ENCODE measurements at places on chromosomes 2 and 18.

GRCh38 chr2:189143925-189144324 is 35.6 kb downstream of the COL5A2 start:
- no peak for DNase-seq

DNA sequence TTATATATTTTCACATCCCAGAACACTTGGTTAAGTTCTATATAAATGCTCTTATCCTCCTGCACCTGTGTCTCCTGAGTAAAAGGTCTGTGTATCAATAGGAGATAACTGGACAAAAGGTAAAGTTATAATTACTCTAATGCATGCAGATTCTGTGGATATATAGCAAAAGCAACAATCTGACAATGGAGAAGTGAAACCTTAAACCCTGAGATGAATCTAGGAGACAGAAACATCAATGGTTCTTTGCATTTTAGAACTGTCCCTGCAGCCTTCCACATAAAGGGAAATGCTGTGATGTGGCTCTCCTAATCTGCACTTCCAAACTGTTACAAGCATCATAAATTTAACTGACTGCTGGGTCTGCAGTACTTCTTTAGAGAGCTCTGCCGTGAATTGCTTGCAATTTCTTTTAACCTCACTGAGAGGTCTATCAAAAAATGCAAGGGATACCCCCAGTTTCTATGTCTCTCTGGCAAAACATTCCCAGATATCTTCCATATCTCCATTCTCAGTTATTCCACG is 42.8 kb upstream of the FSIP2 start:
- DNase-seq: no peak

DNA sequence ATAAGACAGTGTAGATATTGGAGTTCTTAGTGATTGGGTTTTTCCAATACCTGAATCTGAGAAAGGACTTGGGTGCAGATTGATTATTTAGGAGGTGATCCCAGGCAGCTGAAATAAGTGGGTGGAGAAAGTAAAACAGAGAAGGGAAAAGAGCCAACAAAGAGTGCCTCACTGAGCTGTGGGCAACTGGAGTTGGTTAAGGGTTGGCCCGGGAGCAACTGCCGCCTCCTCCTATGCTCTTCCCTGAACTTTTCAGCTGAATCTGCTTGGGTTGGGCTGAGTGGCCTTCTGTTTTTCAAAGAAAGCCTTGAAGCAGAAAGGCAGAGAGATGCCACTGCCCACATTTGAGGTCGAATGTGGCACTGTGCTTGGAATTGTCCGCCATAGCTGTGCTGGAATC is 20.9 kb upstream of the CCDC150 start:
- DNase-seq: no peak

DNA sequence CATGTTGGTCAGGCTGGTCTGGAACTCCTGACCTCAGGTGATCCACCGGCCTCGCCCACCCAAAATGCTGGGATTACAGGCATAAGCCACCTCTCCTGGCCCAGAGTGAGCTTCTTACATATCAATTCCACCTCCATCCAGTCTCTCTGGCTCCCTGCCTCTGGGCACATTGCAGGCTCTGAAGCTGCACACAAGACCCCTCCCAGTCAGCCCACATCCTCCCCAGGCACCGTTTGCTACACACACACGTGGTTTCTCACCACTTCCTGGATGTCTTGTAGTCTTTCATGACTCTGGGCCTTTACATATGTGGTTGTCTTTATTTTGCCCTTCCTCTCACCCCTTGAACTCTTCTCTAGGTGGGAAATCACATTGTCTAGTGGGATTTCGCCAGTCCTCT is 64.0 kb upstream of the CABLES1 start:
- DNase-seq: peak; percentile 55

DNA sequence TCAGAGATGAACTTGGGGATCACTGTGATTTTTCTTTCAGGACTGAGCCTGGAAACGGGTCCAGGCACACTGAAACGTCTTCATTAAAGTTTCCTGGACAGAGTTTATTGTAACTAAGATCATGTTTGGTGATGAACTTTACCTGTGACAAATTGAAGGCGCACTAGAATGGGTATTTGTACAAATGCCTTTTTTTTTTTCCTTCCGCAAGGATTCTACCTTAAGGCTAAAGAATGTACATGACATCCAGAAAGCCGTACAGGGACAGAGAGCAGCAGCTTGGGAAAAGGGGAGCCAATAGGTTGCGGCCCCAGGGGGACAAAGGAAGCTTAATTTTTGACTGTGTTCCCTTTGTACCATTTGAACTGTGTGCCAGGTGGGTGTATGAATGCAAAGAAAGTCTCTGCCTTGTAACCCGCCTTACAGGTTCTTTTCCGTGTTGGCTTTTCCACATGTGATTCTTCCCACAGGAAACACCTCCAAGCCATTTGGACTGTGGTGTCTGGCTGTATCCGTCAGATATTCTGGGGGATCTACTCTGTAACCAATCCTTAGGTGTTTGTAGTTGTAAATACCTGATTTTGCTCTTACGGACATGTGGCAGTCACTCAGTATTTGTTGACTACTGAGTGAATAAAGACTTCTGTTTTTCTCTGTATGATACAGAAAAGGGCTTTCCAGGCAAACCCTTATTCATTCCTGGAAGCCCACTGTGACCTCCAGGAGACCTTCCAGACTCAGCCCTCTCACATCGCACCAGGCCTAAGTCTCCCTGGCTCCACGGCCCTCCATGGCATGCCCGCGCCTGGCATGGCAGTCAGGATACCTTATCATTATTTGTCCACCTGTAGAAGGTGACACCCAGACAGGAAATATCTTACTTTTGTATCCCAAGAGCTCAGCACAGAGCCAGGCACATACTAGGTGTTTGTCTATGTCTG is 1.1 kb downstream of the LRRFIP1 start:
- DNase-seq: no peak

DNA sequence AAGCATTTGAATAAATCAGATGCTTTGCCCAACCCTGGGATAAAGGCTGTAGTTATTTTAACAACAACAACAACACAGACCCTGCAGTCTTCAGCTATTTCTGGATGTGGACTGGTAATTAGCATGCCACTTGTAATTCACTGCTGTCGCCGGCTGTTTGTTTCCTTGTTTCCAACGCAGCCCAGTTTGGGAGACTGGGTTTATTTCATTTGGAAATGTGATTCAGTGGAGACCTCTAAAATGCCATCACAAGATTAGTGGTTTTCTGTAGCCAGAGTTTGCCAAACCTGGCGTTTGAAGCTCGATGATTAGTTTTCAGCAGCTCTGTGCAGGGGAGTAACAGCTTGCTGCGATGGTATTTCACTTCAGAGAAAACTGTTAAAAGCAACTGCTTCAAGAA is 83.5 kb downstream of the LDLRAD4 start:
- DNase-seq: no peak

Data from stimulated activated CD4-positive, alpha-beta T cell treated with anti-CD3 and anti-CD28 coated beads, Interleukin-4, amount 100 ng/mL, for 1 hour (primary cell).